ENCODE measurements at places on chromosomes 3 and 15. TPM values are rescaled to one million over a fixed set of nuclear protein-coding genes. Genes with fewer than 3 reads are reported as not detected.

GRCh38 chr15:36177590-36178302 is 401.7 kb upstream of the CDIN1 start:
- no peak overlapping the region for H3K4me3 ChIP-seq
- H3K36me3 ChIP-seq, result no peaks in the 10 kb centered on the region
- H3K27ac ChIP-seq, result no peak overlapping the region
- H3K27me3 ChIP-seq, result no peaks in the 10 kb centered on the region
- peaks cover 5% of the 10 kb centered on the region for H3K4me1 ChIP-seq

DNA sequence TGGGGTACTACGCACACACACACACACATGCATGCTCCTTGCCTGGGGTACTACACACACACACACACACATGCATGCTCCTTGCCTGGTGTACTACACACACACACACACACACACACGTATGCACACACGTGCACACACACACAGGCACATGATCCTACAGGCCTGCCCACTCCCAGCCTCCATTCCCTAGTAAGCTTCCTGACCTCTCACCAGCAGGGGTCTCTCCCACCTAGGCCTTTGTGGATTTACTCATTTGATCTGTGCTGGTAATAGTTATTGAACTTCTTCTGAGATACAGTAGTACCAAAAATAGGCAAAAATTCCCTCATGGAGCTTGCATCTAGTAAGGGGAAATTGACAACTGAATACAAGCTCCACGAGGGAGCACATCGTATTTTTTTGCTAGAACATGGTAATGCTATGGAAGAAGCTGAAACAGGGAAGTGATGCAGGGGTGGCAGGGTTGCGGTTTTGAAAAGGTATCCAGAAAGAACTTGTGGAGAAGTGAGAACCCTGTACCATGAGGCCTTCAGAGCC is 19.1 kb downstream of the TTC21A start:
- no peak overlapping the region for H3K27ac ChIP-seq
- no peak overlapping the region for H3K4me3 ChIP-seq
- H3K36me3 ChIP-seq, result no peaks in the 10 kb centered on the region
- peak; percentile 77 for DNase-seq

DNA sequence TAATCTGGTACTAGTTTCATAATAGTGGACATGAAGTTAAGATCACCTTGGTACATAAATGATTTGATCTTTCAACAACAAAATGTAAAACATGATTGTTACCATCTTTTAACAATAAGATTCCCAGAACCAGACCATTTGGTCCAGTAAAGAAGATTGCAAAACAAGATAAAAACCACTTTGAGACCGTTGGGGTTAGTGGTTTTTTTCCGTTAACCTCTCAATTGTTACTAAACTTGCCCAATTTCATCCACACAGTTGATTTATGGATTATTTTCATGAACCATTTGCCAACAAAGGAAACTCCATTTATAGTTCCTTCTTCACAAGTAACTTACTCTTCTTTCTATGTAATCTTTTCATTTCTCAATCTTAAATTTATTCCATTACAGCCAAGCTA is 53.8 kb downstream of the ATP8B4 start:
- H3K27ac ChIP-seq, result no peak overlapping the region
- H3K4me1 ChIP-seq, result no peaks in the 10 kb centered on the region
- H3K27me3 ChIP-seq, result no peaks in the 10 kb centered on the region
- no peak overlapping the region for H3K4me3 ChIP-seq

- H3K4me1 ChIP-seq, result peaks cover 20% of the 10 kb centered on the region
- H3K27me3 ChIP-seq, result no peaks in the 10 kb centered on the region
- peak; percentile 97 for DNase-seq
- peak overlapping the region; percentile 66 for H3K4me3 ChIP-seq
- H3K36me3 ChIP-seq, result peaks cover 4% of the 10 kb centered on the region
These were observed 6.3 kb upstream of the PKM start for GRCh38 chr15:72237029-72237852.

ARGFX gene
- not detected for total RNA-seq

THBS1 gene
- 631 TPM for total RNA-seq

GUCA1C gene
- total RNA-seq, result not detected

MED12L gene
- 4.9 TPM for total RNA-seq
